ENCODE measurements at places on chromosomes 1 and 21.

- DNase-seq, result no peak
Observed at GRCh38 chr21:18461743-18462142, 58.2 kb upstream of the TMPRSS15 start.

GRCh38 chr1:167450843-167451242 lies 67.5 kb downstream of the CD247 start:
- DNase-seq, result no peak

DNA sequence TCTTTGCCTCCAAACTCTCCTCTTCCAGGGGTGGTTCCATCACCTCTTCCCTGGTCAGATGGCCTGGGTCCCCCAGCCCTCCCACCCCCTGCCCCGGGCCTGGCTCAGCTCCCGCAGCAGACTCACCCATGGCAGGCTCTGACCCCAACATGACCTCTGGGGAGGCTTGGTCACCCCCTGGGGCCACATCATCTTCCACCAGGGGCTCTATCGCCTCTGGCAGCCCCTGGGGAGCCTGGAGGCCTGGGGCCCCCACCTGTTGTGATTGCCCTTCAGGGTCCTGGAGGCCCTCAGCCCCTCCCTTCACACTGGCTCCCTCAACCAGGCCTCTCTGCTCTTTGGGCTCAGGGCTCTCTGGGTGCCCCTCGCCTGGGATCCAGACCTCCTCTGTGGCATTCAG lies 6.4 kb downstream of the NES start:
- no peak for DNase-seq

- peak; percentile 57 for DNase-seq
Observed at GRCh38 chr1:59971464-59971911, 44.9 kb upstream of the CYP2J2 start.

GRCh38 chr1:178126741-178127185 lies 32.9 kb downstream of the RASAL2 start:
- DNase-seq, result no peak

DNA sequence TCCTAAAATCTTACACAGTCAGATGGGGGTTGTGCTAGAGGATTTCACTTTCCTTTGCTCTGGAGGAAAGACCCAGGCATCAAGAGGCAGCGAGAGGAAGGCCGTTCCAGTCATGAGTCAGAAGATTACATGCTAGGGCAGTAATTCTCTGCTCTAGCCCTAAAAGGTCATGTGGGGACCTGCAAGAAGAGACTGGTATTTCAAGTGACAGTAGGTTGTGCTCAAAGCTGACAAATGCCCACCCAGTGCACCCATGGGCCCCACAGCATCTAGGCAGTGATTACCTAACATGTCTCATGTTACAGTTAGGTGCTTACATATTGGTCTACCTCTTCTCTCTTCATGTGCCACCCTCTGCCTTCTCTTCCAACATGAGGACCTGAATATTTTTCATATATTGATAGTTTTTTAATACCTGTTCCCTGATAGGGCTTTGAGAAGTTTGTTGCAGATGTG lies 99.7 kb upstream of the BEND5 start:
- DNase-seq, result no peak

DNA sequence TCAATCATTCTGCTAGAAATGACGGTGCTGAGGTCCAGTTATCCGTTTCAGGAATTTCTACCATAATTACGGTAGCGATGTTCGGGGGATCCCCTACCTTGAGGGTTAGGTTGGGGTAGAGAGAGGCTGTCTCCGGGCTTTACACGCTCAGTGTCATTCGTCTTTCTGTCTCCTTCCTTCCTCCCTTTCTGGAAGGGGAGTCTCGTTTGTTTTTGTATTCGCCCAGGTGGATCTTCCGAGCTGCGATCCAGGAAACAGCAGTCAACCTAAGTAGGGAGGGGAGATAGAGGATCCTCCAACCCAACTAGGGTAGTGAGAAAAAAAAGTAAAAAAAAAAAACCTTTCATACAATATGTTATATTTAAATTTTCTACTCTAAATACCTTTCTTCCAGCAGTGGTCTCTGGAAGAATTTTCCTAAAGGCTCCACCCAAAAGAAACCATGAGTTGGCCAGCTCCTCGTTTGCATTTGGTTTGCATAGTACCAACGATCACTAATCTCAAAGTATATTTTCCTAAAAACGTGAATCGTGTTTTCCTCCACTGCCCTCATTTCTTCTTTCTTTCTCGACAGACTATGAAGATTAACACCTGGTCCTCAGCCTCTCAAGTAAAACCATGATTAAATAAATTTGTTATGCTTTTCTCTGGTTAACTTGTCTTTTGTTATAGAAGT lies 611 bp upstream of the PIK3C2B start:
- no peak for DNase-seq

- DNase-seq, result no peak
Observed at GRCh38 chr1:231694465-231695077, 68.0 kb downstream of the DISC1 start.

- DNase-seq, result no peak
Observed at GRCh38 chr1:21801100-21801499, 11.0 kb upstream of the LDLRAD2 start.

DNA sequence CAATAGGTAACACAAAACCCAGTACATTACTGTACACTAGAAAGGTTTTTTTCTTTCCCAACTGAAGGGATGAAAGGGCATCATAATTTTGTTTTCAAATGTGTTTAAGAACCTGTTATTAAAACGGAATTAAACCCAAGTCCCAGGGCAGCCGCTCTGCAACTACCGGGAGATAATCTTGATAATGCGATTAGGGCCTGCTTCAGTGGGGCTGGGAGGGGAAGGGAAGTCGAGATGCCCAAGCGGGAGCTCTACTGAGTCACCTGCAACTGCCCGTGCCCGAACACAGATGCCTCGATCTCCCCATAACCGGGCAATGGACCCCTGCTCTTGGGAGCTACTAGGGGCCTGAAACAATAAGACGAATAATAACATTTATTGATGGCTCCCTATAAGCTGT lies 61.4 kb downstream of the KAZN start:
- DNase-seq, result no peak

GRCh38 chr21:40901691-40902090 lies 54.7 kb upstream of the DSCAM start:
- DNase-seq, result no peak

DNA sequence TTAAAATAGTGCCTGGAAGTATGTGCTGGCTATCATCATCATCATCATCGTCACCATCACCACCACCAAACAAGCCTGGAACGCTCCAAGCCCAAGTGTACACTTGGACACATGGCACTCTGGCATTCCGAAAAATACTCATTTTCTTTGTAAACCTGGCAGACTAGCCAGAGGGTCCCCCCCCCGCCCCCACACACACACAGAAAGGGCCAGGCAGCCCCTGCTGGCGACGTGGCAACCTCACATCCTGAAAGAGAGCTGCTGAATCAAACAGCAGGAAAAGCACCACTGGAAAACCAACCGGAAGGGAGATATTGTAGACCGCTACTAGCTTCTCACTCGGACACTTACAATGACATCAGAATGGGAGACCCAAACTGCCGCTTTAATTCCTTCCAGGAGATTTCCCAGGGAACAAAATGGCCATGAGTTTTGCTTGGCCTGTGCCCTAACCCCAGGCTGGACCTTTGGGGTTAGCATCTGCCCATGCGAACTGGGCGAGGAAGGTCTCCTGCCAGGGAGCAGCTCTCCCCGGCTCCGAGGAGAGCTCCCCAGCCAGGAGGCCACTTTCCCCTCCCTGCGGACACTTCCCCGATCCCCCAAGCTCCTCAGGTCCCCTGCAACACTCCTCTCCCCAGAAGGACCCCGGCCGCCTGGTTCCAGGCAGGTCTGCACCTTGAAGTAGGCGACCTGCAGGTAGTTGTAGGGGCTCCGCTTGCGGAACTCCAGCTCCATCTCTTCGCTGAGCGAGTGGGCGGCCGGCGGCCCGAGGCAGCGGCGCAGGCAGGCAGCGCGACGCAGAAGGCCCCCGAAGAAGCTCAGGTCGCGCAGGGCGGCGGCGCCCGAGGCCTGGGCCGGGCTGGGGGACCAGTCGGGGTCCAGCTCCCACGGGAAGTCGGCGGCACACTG lies 742 bp downstream of the P3H1 start:
- peak; percentile 69 for DNase-seq

DNA sequence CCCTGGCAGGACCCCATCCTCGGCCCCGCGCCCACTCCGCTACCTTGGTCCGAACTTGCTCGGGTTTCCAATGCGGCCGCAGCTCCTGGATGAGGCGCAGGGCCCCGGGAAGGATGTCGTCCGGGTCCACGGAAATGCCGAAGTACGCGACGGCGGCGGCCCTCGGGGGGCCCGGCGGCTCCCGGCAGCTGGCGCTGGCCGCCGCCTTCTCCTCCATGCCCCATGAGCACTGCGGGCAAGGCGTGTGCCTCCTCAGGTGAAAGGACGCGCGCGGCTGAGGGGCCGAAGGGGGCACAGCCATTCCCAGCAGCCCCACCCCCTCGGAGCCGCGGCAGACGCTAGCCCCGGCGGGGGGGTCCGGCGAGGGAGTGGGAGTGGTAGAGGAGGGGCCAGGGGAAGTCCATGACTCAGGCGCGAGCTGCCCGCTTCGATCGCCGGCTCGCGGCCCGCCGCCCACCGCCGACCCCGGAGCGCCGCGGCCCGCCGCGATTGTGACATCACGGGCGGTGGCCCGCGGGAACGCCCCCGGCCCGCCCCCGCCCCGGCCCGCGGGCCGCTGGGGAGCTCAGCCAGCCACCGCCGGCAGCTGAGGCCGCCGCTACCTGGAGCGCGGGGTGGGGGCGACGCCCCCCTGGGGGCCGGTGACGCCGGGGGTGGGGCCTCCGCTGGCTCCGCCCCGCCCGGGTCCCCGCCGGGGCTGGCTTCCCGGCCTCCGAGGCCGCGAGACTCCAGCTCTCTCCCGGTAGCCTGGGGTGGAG lies at the start of gene ETNK2:
TSS of gene ETNK2 (minus strand) at position 493 of the 758 bp plus-strand sequence. CDS start at position 301, 192 bp downstream.
- no peak for DNase-seq

DNA sequence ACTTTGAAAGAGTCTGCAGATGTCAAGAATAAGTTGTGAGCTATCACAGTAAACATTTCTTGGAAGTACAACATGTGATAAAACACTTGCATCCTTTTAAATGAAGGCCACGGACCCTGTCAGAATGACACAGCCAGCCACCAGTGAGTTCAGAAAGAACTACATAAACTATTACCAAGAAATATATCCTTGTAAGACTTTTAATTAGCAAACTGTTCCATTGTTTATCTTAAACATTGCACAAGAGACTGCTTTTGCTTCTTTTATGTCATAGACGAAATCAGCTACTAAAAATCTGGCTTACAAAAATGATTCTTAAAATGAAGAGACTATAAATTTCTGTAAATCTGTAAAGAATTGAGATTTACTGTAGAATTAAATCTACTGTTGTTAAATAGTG lies 17.9 kb downstream of the LRRC7 start:
- DNase-seq, result no peak

DNA sequence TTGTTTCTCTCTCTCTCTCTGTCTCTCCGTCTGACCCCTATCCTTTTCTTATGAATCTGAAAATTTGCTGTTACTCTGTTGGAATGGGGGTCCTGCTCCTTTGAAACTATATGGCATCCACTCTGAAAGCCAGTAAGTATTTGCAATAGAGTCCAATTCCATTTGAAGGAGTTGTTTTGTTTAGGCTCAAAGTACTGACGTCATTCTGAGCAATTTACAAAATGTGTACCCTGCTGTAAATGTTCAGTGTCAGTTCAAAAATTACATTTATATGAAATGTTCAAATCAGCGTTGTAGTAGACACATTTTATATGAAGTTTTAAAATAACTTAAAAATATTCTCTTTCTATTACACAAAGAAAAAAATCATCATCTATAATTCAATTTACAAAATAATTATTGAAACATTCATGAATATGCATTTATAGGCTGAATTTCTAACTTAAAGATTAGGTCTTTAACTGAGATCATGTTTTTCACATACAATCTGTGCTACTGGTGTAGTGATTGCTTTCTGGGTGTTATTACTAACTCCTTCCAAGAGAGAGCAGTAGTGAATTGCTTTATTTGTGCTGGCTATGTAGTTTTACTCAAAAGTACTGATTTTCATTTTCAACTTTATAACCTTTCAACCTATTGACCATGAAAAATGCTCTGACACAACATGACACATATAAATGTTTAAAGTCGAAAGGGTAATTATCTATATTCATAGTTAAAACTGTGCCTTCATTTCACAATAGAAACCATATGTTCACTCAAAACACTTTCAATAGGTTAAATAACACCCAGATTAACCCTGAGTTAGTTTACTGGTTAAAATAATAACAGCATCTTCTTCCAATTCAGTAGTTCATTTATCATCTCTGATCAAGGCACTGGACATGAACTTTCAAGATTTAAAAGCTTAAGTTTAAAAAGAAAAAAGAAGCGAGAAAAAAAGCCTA lies 253.1 kb upstream of the ADGRL4 start:
- peak; percentile 17 for DNase-seq

DNA sequence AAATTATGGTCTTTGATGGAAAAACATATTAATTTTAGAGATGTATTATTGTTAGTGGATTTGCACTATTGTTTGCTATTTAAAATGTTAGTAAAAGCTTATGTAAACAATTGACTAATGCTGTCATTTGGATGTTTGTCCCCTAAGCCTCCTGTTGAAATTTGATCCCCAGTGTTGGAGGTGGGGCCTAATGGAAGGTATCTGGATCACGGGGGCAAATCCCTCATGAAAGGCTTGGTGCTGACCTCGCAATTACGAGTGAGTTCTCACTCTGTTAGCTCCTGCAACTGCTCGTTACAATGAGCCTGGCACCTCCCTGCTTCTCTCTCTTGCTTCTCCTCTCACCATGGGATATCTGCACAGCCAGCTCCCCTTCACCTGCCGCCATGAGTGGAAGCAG lies 14.3 kb downstream of the TMEM35B start:
- DNase-seq, result no peak

DNA sequence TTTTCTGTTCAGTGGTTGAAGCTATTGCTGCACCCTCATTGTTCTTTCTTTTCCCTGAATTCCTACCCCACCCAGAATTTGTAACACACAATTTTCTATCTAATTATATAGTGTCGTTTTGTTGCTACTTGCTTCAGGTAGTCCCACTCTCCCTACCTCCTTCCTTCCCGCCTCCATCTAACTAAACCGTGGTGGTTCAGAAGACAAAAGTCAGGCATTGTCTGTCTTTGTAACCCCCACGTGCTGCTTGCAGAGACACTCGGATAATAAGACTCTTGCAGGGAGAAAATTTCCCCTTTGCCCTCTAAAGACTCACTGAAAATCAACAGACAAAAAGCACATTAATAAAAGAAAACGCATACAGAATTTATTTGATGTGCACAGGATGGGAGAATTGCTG lies 46.2 kb upstream of the BTG3 start:
- no peak for DNase-seq

DNA sequence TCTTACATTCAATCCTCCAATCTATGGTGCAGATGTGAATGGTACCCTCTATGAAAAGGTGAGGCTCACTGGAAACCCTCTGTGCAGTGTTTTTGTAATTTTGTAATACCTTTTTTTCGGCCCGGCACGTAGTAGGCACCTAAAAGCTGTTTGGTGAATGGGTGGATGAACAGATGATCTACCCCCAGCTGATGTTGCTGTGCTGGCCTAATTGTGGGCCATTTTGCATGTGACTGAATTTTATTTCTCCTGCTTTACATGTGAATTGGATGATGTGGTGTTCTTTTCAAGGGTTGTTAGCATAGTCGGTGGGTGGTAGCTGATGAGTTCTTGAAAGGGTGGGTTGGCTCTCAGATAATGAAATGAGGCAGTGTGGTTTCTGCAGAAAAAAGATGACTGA lies 10.4 kb downstream of the KDM4A start:
- DNase-seq, result no peak

Measured in left renal cortex interstitium (tissue), 4 donors.